ENCODE measurements at places on chromosomes 2 and 18.
A peak's percentile ranks its signal among the peaks of the same experiment; 100 is the strongest.

- DNase-seq: no peak
Observed at GRCh38 chr2:84071050-84071449, 388.0 kb downstream of the SUCLG1 start.

GRCh38 chr18:48824231-48824970, 126.4 kb downstream of the SMAD7 start:
- no peak for DNase-seq

DNA sequence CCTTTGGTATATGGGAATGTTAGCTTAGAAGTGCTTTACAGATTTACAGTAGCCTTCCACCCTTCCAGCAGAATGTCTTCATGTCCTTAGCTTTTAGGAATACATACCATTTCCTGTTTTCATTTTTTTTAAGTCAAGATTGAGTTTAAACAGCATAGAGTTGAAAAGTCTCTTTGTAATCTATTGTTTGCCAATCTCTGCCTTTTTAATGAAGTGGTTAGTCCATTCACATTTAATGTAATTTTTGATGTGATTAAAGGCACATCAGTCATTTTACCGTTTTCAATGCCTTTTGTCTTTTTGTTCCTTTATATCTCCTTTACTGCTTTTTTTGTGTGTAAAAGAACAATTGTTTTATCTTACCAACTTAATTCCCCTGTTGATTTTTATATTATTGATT, 233.4 kb upstream of the SMIM21 start:
- no peak for DNase-seq

DNA sequence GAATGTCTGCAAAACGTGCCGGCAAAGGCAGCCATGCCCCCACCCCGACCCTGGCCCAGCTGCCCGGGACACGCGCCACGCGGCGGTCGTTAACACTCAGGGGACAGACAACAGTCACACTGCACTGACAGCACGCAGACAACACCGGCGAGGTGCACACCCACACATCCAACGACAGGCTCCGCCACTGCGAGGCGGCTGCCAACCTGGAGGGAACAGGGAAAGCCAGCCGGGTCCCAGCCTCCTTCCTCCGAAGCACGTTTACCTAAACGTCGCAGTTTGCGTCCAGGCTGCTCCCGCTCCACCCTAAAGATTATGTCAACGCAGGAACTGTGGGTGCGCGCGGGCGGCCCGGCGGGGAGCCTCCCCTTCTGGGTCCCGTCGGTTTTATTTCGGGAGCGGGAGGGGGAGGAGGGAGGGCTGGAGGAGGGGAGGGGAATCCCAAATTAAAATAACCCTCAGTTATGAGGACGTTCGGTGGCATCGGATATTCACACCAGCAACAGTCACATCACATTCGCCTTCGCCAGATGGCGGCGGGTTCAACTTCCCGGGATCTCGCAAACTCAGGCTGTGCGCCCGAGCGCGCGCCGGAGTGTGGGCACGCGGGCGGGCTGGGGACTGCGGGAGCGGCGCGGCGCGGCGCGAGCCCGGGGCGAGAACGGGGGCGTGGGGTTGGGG, 644 bp downstream of the PTGR3 start:
- peak; percentile 55 for DNase-seq

DNA sequence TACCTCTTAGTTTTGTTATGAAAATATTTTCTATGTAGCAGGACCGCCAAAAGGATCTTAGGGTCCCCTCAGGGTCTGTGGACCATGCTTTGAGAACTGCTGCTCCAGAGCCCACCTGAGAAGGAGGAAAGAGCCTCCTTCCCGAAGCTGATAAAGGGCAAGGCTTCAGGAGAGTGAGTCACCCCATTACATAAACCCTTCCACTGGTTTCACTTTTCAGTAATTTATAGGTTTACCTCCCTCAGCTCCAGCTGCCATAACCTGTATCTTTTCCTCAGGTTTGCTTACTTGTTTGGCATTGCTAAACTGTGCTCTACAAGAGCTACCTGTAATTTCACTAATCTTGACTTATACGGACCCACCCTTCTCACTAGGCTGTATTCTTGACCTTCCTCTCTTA, 6.6 kb downstream of the TTLL4 start:
- peak; percentile 55 for DNase-seq

DNA sequence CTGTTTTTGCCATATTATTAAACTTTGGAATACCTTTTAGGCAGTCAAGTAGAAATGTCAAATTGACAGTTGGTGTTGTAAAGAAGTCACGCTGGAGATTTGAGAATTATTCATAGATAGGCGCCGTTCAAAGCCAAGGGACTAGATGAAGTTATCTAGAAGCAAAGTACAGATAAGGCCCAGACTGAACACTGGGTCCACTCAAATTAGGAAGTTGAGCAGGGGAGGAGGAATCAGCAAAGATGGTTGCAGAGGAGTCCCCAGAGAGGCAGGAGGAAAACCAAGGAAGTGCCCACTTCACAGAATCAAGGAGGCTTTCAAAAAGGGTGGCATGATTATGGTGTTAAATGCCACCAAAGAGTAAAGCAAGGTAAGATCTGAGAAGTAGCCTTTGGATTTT, 9.6 kb upstream of the ALS2 start:
- DNase-seq: no peak

Measured in ACHN (cell line).